CD4-positive, alpha-beta T cell treated with Interleukin-4 for 1 hour (primary cell): ENCODE measurements at places on chromosomes 16 and 17.

GRCh38 chr16:81738783-81739496, 40.2 kb upstream of the PLCG2 start:
- DNase-seq = no peak

DNA sequence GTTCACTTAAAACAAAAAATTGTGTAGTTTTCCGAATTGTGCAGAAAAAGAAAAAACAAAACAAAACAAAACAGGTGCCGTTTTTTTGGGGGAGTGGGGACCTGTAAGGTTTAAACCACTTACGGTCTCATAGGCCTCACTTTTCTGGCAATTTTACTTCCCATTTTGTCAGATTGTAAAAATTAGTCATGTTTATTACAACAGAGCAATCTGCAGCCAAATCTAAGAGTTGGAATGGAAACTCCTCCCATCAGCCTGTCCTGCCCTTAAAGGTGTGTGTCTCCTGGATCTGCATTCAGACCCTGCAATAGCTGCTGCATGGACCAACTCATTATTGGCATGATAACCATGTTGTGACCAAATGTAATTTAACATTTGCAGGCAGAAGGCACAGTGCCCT, 8.2 kb upstream of the SALL1 start:
- DNase-seq = no peak

DNA sequence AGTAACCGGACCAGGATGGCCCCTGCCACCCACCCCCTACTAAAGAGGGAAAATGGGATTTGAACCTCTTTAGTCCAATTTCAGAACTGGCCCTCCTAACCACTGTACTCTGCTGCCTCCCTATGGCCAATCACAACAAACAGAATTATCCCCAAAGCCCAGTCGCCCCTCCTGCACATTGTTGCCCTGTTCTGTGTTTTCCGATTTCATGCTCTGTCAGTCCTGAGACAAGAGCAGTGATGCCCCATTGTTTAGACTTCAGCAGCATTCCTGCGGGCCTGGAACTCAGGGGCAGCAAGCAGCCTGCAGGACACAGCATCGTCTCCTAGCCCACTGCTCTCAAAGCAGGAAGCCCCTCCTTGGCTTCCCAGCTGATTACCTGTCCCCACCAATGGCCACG, 20.5 kb upstream of the KLHL11 start:
- no peak for DNase-seq

GRCh38 chr17:38947189-38947588, 20.0 kb downstream of the FBXO47 start:
- DNase-seq = no peak

GRCh38 chr17:79752175-79752574, 21.4 kb downstream of the ENPP7 start:
- no peak for DNase-seq

GRCh38 chr17:65900216-65900615, 291.7 kb downstream of the CEP112 start:
- DNase-seq = no peak

- DNase-seq = no peak
These were observed 21.6 kb downstream of the NXN start for GRCh38 chr17:957856-958421.

DNA sequence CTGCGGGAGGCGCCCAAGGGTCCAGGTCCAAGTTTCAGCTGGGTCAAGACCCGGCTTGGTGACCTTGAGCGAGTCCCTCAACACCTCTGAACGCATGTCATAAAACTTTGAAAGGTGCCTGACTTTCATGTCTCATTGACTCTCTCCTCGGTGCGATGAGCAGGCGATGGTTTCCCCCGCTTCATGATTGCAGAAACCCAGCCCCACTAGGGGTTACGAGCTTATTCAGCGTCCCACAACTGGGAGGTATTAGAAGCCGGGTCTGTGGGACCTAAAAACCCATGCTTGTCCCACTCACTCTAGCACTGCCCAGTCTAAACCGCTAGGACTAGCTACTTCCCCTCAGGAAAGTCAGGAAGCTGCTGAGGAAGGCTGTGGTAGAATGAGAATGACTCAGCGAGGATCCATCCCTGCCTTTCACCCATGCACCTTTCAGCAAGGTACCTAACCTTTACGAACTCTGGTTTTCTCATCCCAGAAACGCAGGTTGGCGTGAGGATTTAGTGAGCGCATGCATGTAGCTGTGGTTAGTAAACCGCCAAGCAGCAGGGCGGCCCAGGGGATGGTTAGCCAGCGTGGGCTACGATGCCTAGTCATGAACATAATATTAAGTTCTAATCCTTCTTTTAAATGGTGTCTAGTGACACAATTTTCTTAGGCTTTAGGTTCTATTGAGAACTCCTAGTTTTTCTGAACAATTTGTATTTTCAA, 26.2 kb upstream of the RFFL start:
- no peak for DNase-seq

DNA sequence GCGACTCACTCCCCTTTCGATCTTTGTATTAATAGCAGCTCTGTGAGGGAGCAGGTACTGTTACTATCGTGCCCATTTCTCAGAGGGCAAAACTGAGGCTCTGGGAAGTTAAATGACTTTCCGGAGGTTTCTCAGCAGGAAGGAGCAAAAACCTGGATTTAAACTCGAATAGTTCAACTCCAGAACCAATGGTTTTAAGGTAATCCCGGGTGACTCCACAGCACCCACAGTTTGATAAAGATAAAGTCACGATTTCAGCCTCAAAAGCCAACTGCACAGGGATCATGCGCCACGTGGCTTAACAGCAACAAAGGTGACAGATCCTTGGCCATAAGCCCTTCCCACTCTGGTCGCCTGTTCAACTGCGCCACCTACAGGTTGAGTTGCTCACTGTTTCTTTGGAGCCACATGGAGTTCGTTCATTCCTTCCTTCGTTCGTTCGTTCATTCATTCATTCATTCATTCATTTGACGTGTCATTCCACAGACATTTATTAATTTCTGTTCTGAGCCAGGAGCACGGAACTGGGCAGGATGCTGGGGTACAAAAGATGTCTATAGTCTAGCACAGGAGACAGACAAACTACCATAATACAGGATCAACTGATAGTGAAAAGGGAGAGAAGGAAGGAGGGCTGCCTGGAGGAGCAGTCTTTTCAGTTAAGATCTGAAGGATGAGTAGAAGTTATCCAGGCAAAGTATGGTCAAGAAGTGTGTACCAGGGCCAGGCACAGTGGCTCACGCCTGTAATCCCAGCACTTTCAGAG, 134.8 kb downstream of the HS3ST2 start:
- peak; percentile 27 for DNase-seq
